Naive B cell (primary cell): ENCODE measurements at places on chromosomes 4 and X.

DNA sequence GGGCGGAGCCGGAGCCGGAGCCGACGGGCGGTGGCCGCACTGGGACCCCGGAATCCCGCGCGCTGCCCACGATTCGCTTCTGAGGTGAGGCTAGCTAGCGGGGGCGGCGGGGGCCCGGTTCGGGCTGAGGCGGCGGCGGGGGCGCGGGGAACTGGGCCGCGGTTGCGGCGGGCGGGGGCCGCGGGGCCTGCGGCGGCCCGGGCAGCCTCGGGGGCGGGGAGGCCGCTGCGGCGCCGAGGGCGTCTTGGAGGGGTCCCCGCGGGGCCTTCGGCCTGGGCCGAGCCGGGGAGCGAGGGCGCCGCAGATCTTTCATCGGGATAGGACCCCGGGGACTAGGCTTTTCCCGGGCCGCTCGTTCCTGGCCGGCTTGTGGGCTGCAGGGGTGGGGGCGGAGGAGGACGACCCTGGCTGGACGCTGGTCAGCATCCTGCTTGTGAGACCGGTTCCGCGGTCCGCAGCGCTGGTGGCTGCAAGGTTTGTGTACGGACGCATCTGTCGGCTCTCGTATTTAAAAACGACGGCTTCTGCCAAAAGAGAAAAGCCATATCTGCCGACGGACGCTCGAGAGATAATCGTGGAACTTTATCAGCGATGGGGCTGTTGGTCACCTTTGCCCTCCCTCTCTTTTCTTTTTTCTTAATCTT, 419 bp downstream of the ADD1 start:
- DNase-seq, result no peak

DNA sequence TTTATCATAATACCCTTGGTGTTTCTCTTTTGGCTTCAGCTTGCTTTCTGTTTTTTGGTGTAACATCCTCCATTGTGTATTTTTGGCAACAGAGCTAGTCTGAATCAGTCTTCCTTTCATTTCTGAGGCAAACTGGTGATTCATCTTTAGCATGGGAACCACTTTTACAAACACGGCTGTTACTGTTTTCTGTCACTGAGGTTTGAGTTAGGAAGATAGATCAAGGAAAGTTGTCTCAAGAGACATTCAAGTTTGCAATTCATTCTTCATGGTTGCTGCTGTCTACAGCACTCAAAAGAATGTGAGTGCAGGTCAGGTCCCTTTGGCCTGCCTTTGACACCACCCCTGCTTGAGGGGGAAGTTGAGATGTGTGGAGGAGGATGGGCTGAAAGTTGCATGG, 36.3 kb downstream of the IL21 start:
- no peak for DNase-seq

- DNase-seq, result no peak
Observed at GRCh38 chr4:118180776-118181175, 146.5 kb downstream of the NDST3 start.

GRCh38 chrX:57929373-57929772, 19.1 kb upstream of the ZXDA start:
- no peak for DNase-seq

- DNase-seq, result no peak
Observed at GRCh38 chr4:139843641-139844040, 178.0 kb downstream of the MGST2 start.

- no peak for DNase-seq
Observed at GRCh38 chrX:153572601-153573000, 26.3 kb downstream of the CCNQ start.

- no peak for DNase-seq
Observed at GRCh38 chr4:121693886-121694285, 2.9 kb downstream of the ANXA5 start.

- DNase-seq, result no peak
Observed at GRCh38 chr4:147533331-147533730, 52.4 kb downstream of the EDNRA start.

- no peak for DNase-seq
Observed at GRCh38 chrX:111483135-111483534, 28.3 kb upstream of the SERTM2 start.

- DNase-seq, result peak; percentile 73
Observed at GRCh38 chr4:153432965-153433753, 33.0 kb upstream of the TMEM131L start.
